SHP77 treated with DMSO at 0.1 percent for 48 hours (cell line): ENCODE measurements at places on chromosomes 5 and 9.

DNA sequence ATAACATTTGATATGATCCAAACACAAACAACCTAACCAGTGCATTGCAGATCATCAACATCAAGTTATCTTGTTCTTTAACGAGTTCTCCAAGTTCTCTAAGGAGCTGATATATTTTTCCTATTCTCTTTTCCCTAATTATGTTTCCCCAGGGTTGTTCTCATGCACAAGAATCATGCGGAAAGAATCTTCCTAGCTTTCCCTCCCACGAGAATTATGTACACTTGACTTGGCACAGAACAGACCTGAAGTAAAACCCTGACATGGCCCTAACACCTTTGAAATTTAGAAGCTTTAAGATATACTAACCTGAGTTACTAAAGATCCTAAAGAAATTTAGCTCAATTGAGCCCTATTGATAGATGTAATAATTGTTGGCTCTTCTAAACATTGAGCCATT, 110.7 kb upstream of the FST start:
- DNase-seq: no peak

GRCh38 chr5:142800776-142801494, 30.8 kb downstream of the ARHGAP26 start:
- no peak for DNase-seq

DNA sequence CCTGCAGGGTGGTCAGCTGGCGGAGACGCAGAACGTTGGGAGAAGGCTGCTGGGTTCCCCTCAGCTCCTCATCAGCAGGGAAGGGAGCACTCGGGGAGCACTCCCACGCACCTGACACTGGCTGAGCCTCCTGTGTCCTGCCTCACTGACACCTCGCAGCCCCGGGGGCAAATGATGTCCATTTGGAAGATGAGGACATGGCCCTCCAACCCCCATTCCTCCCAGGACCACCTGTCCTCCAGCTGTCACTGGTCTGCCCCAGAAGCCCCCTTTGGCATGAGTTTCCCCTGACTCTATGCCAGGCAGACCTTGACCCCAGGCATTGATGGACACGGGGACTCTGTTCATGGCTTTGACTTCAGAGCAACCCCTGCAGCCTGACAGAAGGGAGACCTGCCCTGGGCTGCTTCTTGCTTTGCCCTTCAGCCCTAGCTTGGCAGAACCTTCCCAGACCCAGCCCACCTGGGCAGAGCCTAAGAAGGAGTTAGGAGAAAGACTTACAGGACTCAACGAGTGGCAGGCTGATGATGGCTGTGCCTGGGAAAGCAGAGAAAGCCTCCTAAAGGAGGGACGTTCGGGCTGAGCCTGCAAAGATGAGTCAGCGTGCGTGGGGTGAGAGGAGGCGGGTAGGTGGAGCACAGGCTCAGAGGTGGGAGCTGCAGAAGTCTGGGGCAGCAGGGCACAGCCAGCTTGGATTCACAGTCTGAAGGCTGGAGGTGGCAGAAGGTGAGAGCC, 90.6 kb downstream of the LMX1B start:
- no peak for DNase-seq

GRCh38 chr5:159814805-159815585, 101.3 kb upstream of the ADRA1B start:
- no peak for DNase-seq

GRCh38 chr5:159638954-159639559, 277.2 kb upstream of the ADRA1B start:
- DNase-seq: no peak

DNA sequence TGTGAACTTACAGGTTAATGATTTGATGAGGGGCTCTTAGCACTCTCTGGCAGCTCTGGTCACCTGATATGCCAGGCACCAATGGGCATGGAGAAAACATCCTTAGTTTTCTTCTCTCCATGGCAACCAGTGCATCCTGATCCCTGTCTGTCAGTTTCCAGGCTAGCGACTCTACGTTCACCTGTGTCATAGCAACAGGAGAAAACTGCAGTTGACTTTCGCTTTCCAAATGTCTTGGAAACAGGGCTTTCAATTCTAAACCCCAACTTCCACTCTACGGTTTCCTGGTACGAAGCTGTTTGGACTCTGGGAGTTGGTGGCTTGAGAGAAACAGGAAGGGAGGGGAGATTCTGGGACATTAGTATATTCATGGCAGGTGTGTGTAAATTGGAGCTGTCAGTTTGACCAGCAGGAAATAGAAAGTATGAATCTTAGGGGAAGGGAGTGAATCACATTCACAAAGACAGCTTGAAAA, 74.4 kb downstream of the SLC28A3 start:
- DNase-seq: no peak

- no peak for DNase-seq
These were observed at the start of gene EPB41L4A for GRCh38 chr5:112419164-112419985. Gene EPB41L4A, minus strand, starts transcription at chr5:112419277. Its CDS starts 238 bp downstream, at chr5:112419039.

GRCh38 chr5:11903121-11903613, 1.1 kb downstream of the CTNND2 start:
- DNase-seq: no peak

DNA sequence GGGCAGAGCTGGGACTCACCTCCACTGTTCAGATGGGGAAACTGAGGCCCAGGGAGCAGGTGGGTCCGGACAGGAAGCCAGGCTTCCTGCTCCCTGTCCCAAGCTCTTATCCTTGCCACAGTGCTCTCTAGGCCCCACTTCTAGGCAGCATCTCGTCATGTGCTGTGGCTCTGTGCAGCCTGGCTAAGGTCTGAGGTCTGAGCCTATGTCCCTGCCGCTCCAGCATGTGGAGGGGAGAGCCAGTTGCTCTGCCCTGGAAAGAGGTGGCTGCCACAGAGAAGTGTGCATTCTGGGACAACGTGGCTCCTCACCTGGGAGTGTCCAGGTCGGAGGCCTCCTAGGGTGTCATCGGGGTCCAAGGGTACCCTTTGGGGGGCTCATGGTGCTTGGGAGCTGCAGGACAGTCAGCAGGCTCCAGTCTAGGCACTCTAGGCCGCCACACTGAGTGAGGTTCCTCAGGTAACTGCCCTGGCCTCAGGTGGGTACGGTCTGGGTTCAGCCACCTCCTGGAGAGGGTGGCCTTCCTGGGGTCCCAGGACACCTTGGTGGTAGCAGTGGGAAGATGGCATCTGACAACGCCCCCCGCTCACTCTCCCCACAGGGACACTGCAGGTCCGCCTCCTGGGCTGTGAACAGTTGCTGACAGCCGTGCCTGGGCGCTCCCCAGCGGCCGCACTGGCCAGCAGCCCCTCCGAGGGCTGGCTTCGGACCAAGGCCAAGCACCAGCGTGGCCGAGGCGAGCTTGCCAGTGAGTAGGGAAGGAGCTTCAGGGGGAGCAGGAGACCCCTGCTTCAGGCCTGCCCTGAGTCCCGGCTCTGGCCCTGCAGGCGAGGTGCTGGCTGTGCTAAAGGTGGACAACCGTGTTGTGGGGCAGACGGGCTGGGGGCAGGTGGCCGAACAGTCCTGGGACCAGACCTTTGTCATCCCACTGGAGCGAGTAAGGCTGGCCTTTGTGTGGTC, 10.4 kb downstream of the PKN3 start:
- DNase-seq: no peak

DNA sequence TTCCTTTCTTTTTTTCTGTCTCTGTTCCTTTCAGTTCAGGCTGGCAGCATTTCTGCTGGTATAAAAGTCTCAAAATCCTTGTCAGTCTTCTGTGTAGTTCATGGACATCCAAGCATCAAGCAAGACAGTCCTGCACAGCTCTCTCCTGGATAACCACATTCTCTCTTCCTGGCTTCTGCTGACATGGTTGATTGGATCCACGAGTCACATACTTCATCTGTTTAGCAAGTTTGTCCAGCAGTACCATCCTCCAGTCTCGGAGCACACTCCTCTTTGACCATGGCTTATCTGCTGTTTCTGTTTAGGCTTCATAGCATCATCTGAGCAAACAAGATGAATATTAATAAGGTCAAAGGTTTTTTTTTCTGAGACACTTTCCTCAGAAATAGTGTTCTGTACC, 220.8 kb downstream of the KDM4C start:
- no peak for DNase-seq

DNA sequence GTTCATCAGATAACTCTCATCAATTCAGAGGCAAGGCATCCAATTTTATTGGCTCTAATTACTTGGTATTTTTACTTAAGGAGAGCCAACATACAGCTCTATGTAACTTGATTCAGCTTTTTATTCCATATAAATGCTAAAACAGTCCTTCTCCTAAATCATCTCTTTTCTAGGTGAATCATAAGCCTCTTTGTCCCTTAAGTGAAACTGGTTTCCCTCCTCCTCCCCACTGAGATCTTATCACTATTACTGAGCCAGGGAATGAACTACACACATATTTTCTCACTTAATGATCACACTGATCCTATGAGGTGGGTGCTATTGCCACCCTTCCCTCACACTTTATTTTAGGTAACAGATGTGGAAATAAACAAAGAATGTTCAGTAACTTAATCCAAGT, 1143.8 kb downstream of the MAT2B start:
- no peak for DNase-seq

- no peak for DNase-seq
These were observed 53.9 kb downstream of the TRIO start for GRCh38 chr5:14197056-14197455.

DNA sequence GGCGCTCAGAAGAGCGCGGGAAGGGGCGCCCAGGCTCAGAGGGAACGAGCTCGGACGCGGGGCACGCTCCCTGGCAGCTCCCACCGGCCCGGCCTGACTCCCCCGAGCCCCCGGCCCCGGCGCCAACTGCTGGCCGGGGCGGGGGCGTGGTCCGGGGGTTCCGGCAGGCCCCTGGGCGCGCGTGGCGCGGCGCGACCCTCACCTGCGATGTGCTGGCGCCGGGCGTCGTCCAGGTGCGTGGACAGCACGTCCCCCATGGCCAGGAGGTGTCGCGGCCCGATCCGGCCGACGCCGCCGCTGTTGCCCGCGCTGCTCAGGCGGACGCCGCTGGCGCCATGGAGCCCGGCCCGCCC, 43.5 kb upstream of the STXBP1 start:
- no peak for DNase-seq

- no peak for DNase-seq
These were observed 90.7 kb downstream of the CYFIP2 start for GRCh38 chr5:157356576-157356975.

DNA sequence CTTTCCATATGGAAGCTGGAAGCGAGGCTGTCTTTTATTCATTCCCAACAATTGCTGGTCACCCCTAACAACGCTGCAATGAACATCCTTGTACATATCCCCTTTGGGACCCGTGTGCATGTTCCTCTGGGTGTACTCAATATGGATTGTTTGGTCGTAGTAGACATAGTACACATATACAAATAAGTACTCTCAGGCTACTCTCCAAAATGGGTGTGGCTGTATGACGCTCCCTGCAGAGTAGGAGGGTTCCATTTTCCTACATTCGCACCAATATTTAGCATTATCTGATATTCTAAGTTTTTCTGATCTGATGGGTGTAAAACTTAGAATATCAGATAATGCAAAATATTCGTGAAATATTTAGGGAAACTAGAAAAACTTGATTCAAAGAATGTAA, 23.2 kb upstream of the NAA35 start:
- no peak for DNase-seq

- DNase-seq: no peak
These were observed 138.9 kb downstream of the NTRK2 start for GRCh38 chr9:84808416-84808815.

DNA sequence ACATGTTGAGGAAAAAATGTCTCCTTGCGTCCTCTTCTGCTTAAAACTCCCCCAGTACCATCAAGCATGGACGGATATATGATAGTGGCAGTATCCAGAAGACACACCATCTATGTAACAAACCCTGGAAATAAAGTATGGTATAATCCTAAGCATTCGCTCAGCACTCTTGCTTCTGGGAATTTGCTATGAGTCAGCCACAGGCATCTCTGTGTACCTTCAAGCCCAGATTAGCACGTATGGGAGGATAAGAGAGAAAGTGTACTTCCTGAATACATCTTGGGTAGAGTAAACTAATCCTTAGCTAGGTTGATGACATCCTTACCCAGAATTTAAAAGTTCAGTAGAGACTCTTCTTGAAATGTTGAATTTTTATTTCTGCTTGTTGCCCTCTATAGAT, 71.2 kb downstream of the GHR start:
- no peak for DNase-seq

DNA sequence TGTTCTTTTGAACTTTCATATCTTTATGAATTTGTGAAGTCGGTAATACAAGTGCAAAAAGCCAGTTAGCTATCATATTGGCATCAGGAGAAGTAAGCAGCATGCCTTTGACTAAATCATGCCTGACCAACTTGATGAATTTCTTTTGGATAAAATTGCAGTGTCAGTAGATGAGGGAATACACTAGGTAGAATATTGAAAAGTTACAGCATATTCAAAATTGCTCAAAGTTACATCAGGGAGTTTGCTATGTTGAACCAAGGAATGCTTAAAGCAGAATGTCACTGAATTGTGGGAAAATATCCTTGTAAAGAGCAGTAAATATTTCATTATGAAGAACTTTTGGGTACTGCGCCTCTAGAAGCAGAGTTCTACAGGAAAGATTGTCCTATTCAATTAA, 87.1 kb upstream of the TLX3 start:
- no peak for DNase-seq

GRCh38 chr5:52894451-52894850, 94.7 kb upstream of the ITGA2 start:
- no peak for DNase-seq
